ENCODE measurements at places on chromosomes 7 and 10.

DNA sequence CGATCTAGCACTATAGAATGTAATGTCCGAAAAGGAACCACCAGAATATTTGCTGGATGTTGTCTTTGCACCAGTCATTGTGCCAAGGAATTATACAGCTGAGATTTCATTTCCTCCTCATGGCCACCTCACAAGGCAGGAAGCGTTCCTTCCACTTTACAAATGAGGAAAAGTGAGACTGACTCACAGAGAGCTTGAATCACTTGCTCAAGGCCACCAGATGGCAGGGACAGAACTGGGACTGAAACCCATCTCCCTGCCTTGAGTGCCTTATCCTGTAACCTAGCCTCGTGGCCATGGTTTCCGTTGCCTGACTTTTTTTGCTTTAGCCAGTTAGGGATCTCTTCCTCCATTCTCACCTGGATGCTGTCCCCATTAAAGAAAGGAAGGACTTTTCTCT, 44.7 kb upstream of the PDZD8 start:
- DNase-seq = peak; percentile 53

DNA sequence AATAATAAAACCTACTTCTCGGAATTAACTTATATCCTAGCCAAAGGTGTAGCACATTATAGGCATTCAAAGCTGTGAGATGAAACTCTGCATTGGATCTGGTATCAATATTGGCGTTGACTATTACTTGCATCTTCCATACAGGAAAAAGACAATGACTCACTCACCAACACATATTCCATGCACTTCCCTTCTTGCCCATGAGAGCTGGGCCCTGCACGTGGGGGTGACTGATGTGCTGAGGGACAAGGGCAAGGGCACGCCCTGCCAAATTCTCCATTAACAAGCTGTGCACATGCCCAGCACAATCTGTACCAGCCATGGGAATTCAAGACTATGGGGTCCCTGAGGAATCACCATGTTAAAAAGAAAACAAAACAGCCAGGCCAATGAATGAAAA, 188.1 kb upstream of the PDE1C start:
- DNase-seq = peak; percentile 9

- DNase-seq = peak; percentile 35
Measured at GRCh38 chr7:106583100-106583499, 77.9 kb downstream of the CCDC71L start.

- DNase-seq = no peak
Measured at GRCh38 chr10:119447823-119448546, 94.5 kb downstream of the RGS10 start.

DNA sequence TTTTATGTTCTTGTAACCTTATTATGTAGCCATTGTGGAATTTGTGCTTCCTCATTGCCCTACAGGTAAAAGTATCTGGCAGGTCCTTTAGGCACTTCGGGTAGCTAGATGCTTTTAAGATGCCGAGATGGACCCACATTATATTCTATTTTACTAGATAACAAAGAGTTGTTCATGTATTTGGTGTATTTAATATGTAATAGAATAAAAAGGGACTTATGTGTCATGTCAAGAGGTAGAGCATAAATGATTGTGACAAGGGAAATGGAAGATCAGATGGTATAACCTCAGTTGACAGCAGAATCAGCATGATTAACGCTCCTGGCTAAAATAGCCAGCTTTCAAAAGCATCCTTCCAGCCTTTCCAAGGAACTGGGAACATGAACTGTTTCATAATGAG, 50.6 kb downstream of the NPY start:
- DNase-seq = no peak
